Head of caudate nucleus (tissue), 42 donors: ENCODE measurements at places on chromosomes 5 and 9.

- DNase-seq = peak; percentile 60
These were observed 978 bp upstream of the UBE2B start for GRCh38 chr5:134370311-134370870.

- DNase-seq = no peak
These were observed 96.1 kb downstream of the WDR41 start for GRCh38 chr5:77396017-77396416.

DNA sequence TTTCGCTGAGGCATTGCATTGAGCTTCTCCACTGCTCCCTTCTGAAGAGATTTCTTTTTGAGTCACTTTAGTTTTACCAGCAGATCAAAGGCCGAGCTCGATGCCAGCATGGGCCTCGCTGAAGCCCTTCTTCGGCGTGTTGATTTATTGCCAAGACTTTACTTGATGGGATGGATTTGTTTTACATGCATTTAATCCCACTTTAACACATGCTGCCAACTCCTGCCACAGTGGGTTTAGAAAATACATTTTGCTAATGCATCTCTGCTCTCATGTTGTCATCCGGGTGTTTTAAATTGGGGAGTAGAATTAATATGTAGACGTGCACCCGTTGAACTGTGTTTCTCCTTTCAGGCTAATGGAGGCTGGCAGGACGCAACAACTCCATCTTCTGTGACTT lies 218.3 kb downstream of the PBX3 start:
- DNase-seq = no peak

- no peak for DNase-seq
These were observed 54.7 kb downstream of the DPYSL3 start for GRCh38 chr5:147454996-147455677.

DNA sequence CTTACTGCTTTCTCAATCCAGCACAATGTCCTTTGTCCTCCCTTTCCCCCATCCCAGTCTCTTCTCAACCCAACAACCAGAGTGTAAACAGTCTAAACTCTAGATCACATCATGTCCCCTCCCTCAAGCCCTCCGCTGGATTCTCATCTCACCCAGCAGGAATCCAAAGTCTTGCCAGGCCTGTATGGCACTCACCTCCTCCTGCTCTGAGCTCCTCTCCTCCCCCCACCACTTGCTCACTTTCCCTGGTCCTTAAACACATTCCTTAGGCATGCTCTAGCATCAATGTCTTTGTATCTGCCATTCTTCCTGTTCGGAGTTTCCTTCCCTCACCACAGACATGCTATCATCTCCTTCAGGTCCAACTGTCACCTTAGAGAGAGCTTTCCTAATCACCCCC lies 78.8 kb downstream of the NIPSNAP3B start:
- DNase-seq = no peak

- DNase-seq = no peak
These were observed 194.2 kb downstream of the GAPVD1 start for GRCh38 chr9:125455876-125456275.

- DNase-seq = no peak
These were observed 70.5 kb upstream of the RAI14 start for GRCh38 chr5:34585601-34586104.

- no peak for DNase-seq
These were observed 24.7 kb downstream of the ERP44 start for GRCh38 chr9:100074093-100074492.

DNA sequence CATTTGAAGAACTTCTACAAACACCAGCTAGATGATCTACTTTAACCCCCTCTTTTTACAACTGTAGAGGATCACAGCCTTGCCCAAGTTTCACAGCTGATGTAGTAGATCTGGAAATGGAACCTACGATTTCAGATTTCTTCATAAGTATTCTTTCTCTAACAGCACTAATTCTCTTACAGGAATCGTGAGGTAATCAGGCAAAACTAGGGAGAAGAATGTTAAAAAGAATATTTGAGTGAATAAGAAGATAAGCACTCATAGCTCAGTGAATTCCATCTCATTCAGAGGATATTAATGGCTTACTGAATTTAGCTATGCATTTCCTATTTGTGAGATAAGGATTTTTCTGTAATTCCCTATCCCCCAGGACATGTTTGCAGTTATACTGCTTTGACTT lies 42.1 kb downstream of the NADK2 start:
- DNase-seq = no peak

DNA sequence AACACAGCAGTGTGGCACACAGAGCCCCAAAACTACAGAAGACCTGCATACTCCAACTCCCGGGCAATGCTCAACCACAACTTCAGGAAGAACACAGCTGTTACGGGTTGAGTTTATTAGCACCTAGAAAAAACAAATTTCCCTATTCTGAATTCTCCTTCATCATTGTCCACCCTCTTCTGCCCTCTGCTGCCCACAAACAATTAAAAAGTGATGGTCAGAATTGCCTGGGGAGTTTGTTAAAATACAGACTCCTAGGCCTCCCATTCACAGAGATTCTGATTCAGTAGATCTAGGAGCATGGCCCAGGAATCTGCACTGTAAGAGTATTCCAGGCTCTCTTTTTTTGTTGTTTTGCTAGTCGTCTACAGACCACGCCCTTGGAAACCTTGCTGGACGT lies 310.6 kb downstream of the NDUFS4 start:
- no peak for DNase-seq

DNA sequence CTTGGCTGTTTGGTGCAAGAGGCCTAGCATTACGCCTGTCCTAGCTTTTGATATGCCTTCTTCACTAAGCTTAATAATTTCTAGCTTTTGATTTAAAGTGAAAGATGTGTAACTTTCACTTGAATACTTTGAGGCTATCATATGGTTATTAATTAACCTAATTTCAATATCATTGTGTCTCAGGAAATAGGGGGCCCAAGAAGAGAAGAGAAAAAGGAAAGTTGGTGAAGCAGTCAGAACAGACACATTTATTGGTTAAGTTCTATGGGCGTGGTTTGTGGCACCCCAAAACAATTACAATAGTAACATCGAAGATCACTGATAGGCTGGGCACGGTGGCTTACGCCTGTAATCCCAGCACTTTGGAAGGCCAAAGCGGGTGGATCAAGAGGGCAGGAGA lies 40.9 kb upstream of the F2RL2 start:
- no peak for DNase-seq
